ENCODE measurements at places on chromosomes 7 and 10. TPM values are rescaled to one million over a fixed set of nuclear protein-coding genes. Genes with fewer than 3 reads are reported as not detected.

- no peak for DNase-seq
Measured at GRCh38 chr10:96138102-96138501, 8.0 kb downstream of the ZNF518A start.

GRCh38 chr10:1119501-1119900, 63.3 kb downstream of the WDR37 start:
- DNase-seq = no peak

LRRD1 gene
- 0.17 TPM for total RNA-seq

GRCh38 chr7:102313997-102314780, 27.5 kb downstream of the SH2B2 start:
- no peak for DNase-seq

ZNF853 gene
- total RNA-seq = 15.3 TPM

GRCh38 chr10:117544004-117544701, 1.6 kb downstream of the EMX2 start:
- no peak for DNase-seq

DNA sequence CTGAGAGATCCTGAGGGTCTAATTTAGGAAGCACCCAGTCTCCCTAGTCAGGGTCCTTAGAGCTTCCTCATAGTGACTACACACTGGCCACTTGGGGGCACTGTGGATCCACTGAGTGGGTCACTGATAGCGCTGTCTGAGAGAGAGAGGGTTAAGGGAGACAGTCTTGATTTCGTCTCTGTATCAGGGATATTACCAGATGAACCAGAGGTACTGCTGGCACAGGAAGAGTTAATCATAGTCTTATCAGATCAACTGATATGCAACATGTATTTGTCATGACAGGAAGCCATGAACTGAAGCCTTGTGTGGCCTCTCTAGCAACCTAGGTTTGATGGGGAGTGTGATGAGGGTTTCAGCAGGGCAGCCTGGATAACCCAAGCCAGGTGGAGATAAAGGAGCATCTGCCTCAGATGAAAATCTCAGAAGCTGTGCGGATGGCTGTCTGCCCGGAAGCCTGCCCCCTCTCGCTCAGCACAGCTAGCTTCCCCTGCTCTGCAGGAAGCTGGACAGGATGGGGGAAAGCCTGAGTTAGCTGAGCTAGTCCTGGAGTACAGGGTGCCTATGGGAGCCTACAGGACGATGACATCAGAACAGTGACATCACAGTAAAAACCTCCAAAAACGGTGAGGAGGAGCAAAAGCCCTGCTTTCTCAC, 214.0 kb upstream of the PRSS1 start:
- no peak for DNase-seq

GRCh38 chr7:135710417-135711138, 17.4 kb downstream of the SLC13A4 start:
- DNase-seq = no peak

- DNase-seq = no peak
Measured at GRCh38 chr7:75559355-75559975, 67.3 kb downstream of the SPDYE5 start.

- DNase-seq = no peak
Measured at GRCh38 chr7:157436076-157436475, 99.3 kb downstream of the DNAJB6 start.

ARHGAP21 gene
- 29.1 TPM for total RNA-seq

- DNase-seq = no peak
Measured at GRCh38 chr7:147400221-147400689, 1190.3 kb upstream of the C7orf33 start.

WASHC2C gene
- 29.8 TPM for total RNA-seq

DNA sequence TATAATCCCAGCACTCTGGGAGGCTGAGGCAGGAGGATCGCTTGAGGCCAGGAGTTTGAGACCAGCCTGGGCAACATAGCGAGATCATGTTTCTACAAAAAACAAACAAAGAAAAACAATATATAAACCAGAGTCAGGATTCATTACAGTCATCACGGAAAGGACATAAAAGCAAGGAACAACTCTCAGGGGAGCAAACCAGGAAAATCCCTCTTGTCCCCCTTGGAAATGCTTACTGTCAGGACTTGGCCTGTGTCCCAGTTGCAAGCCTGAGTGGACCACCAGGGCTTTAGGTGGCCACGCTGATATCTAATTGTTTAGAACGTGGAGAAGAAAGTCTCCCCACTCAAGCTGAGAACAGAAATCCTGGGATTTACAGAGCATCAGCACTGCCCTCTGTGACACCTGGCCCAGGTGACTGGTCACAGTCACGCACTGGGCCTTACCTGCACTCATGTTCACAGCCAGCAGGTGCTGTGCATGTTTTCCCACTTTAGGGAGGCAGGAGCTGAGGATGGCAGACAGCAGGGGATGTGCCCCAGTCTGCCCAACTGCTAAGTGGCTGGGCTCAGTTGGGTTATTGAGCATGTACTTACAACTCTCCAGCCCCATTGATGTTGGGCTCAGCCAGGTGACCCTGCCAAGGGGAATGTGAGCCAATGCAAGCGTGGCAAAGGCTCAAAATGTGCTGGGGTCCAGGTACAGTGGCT, 60.9 kb downstream of the TMEM130 start:
- no peak for DNase-seq

GRCh38 chr7:15801551-15801950, 115.1 kb upstream of the MEOX2 start:
- no peak for DNase-seq

- DNase-seq = no peak
Measured at GRCh38 chr7:80597875-80598274, 40.6 kb upstream of the CD36 start.

SPDYE6 gene
- total RNA-seq = not detected

HECW1 gene
- total RNA-seq = not detected

- no peak for DNase-seq
Measured at GRCh38 chr7:130890176-130891020, 156.4 kb upstream of the KLF14 start.

- no peak for DNase-seq
Measured at GRCh38 chr7:16615228-16615627, 30.3 kb downstream of the ANKMY2 start.

Measured in heart left ventricle (tissue), 16 donors.